Heart left ventricle (tissue), 16 donors: ENCODE measurements at places on chromosomes 12 and 14. TPM values are rescaled to one million over a fixed set of nuclear protein-coding genes. Genes with fewer than 3 reads are reported as not detected.

DLK1 gene
- 17.2 TPM for total RNA-seq

ENDOU gene
- 0.27 TPM for total RNA-seq

DNA sequence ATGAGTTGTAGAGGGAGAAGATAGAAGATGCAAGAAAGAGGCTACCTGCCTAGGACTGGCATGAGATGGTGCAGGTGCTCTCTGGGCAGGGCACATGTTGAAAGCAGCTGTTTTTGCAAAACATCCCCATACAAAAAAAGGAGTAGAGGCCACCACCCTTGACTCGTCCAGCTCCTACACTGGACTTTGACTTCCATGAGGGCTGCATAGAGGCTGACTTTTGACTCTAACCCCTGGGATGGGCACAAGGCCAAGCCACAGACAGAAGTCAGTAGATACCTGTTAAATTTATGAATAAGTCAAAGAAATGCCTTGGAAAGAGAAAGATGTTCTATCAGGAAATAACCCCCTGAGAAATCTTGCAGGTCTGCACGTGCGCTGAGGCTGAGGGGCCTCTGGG lies 1139.1 kb upstream of the TMEM132C start:
- no peaks in the 10 kb centered on the region for H3K4me1 ChIP-seq
- H3K36me3 ChIP-seq: no peaks in the 10 kb centered on the region
- H3K27me3 ChIP-seq: no peaks in the 10 kb centered on the region
- DNase-seq: no peak

DNA sequence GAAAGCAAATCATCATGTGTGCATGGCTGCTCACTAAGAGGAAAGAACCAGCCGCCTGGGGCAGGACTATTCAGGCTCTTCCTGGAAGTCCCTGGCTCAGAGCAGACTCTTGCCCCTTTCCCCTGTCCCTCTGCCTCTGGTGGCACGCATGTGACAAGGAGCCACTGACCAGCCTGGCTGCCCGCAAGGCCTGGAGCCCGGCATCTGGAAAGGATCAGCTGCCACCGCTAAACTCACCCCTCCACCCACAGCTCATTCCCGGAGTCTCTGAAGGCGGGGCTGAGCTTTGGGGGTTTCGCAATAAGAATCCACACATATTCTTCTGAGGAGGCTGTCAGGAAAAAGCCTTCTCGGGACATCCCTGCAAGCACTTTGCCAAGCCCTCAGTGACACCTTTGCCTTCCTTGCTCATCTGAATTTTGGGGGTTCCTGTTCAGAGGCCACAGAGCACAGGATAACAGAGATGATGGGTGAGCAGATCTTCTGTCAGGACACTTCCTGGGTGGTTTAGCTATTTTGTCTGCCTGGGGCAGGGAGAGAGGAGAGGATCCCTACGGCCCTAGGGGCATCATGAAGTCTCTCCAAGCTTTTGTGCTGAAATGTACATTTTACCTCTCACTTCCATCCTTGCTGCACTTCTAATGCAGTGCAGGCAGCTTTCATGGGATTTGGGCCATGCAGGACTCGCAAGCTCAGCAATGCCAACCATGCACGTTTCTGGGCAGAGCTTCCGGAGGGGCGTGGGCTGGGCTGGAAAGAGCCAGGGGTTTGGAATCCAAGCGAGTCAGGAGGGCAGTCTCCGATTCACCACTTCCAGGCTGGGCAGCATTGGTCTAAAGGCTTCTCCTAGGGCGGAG lies 124.8 kb upstream of the MAP1LC3B2 start:
- H3K4me3 ChIP-seq: no peak overlapping the region
- no peaks in the 10 kb centered on the region for H3K4me1 ChIP-seq
- no peaks in the 10 kb centered on the region for H3K27me3 ChIP-seq
- peak overlapping the region; percentile 40 for H3K27ac ChIP-seq

GRCh38 chr12:106248312-106248845 lies 559 bp upstream of the CKAP4 start:
- peaks cover 16% of the 10 kb centered on the region for H3K4me1 ChIP-seq

DNA sequence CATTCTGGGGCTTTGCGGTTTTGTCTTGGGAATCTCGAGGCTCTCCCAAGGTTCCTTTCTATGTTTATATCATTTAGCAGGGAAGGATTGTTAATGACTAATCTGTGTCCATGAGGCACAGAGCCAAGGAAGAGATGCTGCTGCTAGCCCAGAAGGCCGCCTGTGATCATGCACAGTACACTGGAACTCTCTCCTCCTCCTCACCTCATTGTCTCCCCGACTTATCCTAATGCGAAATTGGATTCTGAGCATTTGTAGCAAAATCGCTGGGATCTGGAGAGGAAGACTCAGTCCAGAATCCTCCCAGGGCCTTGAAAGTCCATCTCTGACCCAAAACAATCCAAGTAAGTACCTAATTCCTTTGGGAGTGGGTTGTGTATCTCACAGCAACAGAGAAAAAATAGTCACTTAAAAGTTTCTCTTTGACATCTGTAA lies at the start of gene NR1H4:
TSS of gene NR1H4 (plus strand) at position 151 of the 435 bp plus-strand sequence. CDS start 19,458 bp downstream, outside the sequence.
- no peaks in the 10 kb centered on the region for H3K27me3 ChIP-seq
- DNase-seq: no peak
- H3K4me3 ChIP-seq: no peak within 1 kb of the TSS
- no peaks in the 10 kb centered on the region for H3K4me1 ChIP-seq

GRCh38 chr14:58797010-58797429 lies 159.3 kb downstream of the DACT1 start:
- no peaks in the 10 kb centered on the region for H3K36me3 ChIP-seq
- no peak overlapping the region for H3K27ac ChIP-seq
- H3K4me1 ChIP-seq: no peaks in the 10 kb centered on the region
- DNase-seq: no peak
- no peaks in the 10 kb centered on the region for H3K27me3 ChIP-seq
- H3K4me3 ChIP-seq: no peak overlapping the region

DNA sequence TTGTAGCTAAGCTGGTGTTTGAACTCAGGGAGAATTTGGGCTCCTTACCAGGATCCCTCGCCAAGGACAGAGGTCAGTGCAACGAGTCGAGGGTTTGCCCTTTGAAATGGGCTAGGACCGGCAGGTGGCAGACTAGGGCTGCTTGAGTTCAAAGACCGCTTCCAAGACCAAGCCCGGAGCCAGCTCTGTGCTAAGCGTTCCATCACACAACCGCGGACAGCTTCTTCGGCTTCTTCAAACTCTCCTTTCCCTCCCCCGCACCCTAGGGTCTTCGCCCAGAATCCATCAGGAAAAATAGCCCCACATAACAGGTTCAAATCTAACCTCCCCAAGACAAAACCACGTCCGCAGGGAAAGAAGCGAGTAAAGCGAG lies 705 bp upstream of the FLVCR2 start:
- H3K4me1 ChIP-seq: peaks cover 7% of the 10 kb centered on the region
- no peaks in the 10 kb centered on the region for H3K27me3 ChIP-seq
- DNase-seq: peak; percentile 90
- H3K27ac ChIP-seq: peak overlapping the region; percentile 80
- H3K36me3 ChIP-seq: no peaks in the 10 kb centered on the region

GRCh38 chr12:79001404-79001803 lies 136.8 kb downstream of the SYT1 start:
- H3K27me3 ChIP-seq: no peaks in the 10 kb centered on the region
- no peaks in the 10 kb centered on the region for H3K4me1 ChIP-seq
- no peak for DNase-seq
- H3K36me3 ChIP-seq: no peaks in the 10 kb centered on the region
- no peak overlapping the region for H3K27ac ChIP-seq

DNA sequence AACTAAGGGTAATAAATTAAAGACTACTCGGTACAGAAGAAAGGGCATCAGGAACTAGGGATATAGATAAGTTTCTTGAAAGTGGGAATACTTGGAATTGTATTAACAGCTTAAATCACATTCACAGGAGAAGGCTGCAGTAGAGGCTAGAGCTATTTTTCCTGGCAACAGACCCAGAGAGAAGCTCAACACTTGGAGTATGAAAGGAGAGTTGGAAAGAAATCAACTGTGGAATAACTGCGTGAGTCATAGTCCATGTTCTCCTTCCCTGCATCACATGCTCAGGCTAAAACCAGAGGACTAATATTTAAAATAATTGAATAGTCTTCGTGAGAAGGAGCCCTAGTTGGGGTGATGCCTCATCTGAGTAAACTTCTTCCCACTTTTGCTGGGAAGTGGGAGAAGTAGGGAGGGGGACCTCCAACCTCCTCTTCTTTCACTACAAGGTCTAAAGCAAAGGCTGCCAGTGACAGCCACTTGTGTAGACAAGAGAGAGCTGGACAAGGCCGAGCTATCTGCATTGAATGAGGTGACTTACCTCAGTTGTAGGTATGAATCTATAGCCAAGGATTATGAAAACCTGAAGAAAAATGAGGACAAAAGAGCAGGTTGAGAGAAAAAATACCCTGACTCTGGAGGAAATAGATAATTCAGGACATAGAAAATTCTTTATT lies 32.7 kb downstream of the DYRK2 start:
- H3K27me3 ChIP-seq: no peaks in the 10 kb centered on the region
- peaks cover 21% of the 10 kb centered on the region for H3K4me1 ChIP-seq
- no peaks in the 10 kb centered on the region for H3K36me3 ChIP-seq
- H3K4me3 ChIP-seq: no peak overlapping the region
- H3K27ac ChIP-seq: peak overlapping the region; percentile 75
- DNase-seq: peak; percentile 52

- H3K27ac ChIP-seq: peak overlapping the region; percentile 73
- H3K36me3 ChIP-seq: no peaks in the 10 kb centered on the region
- H3K27me3 ChIP-seq: no peaks in the 10 kb centered on the region
- H3K4me1 ChIP-seq: peaks cover 20% of the 10 kb centered on the region
- DNase-seq: peak; percentile 44
Measured at GRCh38 chr14:51396222-51396815, 156.3 kb downstream of the TMX1 start.
